Stimulated activated CD8-positive, alpha-beta memory T cell treated with anti-CD3 and anti-CD28 coated beads, Interleukin-2, amount 100 ng/mL, for 1 hour (primary cell): ENCODE measurements at places on chromosomes 1 and 21.

DNA sequence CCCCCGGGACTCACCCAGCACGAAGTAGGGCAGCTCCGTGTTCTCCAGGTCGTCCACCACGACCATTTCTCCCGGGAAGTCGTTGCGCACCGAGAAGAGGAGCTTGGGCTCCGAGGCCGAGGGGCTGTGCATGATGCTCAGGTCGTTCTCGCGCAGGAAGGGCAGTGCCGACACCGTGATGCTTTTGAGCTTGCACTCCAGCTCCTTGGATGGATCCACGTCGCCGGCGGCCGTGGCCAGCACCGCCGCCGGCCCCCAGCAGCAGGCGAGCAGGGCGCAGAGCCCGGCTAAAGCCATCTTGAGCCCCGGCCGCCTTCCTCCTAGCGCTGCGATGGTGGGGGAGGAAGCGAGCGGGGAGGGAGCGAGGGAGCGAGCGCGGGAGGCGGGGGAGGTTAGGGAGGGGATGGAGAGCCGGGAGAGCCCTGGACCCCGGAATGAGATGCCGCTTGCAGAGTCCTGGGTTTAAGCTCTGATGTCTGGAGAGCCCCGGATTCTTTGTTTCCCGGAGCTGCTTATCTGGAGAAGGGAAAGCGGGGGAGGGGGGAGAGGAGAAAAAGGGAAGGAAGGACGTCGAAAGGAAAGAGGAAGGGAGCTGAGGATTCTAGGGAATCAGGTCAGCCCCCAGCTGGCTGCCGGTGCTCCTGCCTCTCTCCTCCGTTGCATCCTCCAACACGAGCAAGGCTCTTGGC, at the start of gene ASTN1:
ASTN1 (minus strand) TSS at position 333 of the 689 bp plus-strand sequence; CDS start at position 297, 36 bp downstream.
- DNase-seq, result no peak

- DNase-seq, result no peak
Measured at GRCh38 chr1:119010201-119010600, 22.1 kb upstream of the TBX15 start.

DNA sequence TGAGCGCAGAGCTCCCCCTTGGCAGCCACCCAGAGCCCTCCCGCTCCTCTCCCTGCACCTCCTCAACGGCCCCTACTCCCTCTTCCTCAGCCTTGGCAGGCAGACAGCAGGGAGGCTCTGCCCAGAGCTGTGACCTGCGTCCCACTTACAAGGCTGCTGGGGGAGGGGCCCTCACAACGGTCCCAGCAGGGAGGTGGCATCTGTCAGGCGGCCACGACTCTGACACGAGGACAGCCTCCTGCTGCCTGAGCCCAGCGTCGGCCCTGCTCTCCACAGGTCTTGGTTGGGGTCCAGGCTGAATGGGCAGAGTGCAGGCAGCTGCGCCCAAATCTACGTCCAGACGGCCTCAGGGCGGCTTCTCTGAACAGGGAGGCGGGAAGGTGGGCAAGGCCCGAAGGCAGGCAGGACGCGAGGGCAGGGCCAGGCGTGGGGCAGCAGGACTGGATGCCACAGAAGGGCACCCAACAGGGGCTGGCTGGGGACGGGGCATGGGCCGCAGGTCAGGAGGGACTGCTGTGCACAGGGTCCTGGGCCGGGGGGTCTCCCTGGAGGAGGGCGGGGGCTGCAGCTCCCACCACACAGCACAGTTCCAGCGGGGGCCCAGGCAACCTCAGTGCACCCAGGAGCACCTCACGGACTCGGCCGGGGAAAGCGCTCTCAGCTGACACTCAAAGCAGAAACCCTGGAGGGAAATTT, 7.5 kb downstream of the SLC19A1 start:
- no peak for DNase-seq

DNA sequence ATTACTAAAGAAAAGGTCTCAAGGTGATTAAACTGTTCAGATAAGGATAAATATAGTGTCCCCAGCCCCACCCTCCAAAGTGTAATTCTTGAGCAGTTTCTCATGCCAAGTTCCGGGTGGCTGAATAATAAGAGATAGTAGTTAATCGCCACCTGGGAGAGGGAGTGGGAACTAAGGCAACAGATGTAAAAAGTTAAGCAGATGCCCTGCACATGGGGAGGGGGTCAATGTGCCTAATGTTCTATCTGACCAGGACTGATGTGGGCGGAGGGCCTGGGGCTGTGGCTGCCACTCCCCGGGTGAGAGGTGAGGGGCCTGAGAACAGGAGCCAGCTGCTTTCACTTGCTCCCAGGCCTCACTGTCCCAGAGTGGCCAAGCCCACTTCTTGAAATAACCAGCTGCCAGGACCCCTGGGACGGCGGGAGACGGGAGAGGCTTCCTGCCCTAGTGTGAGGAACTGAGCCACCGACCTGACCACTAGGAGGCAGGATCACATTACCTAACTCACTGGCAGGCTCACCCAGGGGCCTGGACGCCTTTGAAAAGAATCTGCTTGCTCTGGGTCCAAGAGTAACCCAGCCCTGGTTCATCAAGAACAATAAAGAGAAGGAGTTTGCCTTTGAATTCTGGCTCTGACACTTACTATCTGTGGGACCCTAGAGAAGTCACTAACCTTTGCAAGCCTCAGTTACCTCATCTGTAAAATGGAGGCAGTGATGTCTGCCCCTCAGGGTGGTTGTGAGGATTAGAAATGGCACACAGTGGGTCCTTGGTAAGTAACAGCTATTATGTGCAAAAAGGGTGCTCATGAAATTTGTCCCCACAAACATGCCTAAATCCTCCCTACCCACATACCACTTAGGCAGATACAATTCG, 179.2 kb downstream of the ATG4C start:
- no peak for DNase-seq

GRCh38 chr21:37244501-37245095, 22.5 kb downstream of the VPS26C start:
- no peak for DNase-seq

DNA sequence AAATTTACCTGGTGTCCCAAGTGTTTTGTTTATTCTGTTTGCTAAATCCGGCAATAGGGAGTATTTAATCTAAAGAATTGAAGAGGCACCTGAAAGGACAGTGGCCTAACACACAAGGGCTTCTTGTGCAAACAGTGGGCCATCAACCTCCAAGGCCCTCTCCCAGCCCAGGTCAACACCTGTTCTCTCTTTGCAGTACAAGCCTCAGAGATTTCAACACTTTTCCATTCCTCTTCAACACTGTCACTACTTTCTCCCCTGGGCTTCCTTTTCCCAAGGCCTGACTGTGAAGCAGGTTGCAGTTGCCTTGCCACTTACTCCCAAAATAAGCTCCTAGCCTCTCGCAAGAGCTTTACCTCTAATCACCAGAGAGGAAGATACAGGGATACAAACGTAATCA, 3.2 kb upstream of the SNAPIN start:
- no peak for DNase-seq

GRCh38 chr1:170592591-170593111, 60.7 kb downstream of the GORAB start:
- no peak for DNase-seq

GRCh38 chr1:50423670-50424000, 392 bp upstream of the DMRTA2 start:
- DNase-seq, result no peak

DNA sequence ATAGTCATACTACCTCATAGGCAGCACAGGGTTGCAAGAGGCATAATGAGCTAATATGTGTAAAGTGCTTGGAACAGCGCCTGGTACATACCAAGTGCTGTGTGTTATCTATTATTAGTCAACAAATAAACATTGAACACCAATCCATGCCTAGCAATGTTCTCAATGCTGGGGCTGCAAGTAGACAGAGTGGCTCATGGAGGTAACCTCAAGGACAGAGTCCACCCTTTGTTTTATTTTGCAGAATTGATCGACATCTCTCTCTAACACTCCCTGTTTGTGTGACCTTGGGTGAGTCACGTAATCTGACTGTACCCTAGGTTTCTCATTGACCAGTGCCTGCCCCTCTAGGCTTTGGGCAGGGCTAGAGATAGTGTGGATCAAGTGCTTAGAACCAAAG, 164.0 kb upstream of the KLHDC7A start:
- no peak for DNase-seq

DNA sequence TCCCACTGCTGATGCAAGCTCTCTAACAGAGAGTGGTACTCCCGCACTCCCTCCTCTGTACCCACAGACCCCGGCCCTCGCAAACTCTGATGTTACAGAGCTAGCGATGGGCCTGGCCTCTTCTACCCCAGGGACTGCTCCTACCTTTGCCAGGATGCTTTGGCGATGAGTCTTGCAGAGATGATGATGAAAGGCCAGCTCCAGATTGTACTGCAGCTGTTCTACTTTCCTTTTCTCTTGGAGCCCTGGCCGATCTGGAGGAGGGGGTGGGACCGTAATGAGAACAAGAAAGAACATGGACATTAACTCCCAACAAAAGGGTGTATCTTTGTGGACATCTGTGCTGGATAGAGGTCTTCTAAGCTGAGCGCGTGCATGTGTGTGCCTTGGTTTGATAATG, 6.0 kb upstream of the LINGO4 start:
- DNase-seq, result no peak

DNA sequence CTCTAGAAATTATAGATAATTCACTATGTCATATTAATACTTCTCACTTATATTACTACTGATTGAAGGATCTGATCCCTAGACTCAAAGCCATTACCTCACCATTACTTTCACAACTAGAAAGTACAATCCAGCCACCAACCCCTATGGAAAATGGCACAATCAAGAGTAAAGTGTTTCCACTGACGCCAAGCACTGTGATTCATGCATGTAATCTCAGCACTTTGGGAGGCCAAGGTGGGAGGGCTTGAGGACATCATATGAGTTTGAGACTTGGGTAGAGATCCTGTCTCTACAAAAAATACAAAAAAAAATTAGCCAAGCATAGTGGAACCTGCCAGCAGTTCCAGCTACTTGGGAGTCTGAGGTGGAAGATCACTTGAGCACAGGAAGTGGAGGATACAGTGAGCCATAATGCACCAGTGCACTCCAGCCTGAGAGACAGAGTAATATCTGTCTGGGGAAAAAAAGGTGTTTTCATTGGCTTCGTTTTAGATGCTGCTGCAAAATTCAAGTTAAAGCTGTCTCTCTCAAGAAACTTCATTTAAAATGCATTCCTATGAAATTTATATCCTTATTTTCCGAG, 126.5 kb downstream of the AKT3 start:
- DNase-seq, result no peak

DNA sequence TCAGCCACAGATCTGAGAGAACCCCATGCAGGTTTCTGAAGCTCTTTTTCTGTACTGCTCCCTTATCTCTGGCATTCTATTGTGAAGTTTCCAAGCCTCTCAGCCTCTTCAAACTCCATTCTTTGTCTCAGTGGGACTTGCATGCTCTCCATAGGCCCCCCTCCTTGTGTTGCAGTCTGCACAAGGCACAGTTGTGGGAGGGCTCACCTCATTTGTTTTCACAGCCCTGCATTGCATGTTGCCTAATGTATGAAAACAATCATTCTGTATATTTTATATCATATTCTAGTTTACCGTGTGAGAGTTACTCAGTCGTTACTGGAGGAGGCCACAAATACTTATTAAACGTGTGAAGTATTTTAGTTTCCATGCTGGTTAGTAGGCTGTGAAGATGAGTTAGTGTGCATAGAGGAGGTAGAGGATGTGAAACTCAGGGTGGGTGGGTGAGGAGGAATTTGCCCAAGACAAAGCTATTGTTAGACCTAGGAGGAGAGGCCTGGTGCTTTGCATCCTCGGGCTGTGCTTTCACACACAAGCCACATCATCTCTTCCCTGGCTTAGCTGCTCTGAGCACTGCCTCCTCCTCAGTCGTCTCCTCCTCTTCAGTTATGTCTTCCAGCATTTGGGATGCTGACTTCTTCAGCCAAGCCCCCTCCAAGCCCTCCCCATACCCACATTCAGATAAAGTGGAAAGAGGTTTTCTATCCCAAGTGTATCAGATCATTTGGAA, 7.8 kb upstream of the CHI3L2 start:
- no peak for DNase-seq

DNA sequence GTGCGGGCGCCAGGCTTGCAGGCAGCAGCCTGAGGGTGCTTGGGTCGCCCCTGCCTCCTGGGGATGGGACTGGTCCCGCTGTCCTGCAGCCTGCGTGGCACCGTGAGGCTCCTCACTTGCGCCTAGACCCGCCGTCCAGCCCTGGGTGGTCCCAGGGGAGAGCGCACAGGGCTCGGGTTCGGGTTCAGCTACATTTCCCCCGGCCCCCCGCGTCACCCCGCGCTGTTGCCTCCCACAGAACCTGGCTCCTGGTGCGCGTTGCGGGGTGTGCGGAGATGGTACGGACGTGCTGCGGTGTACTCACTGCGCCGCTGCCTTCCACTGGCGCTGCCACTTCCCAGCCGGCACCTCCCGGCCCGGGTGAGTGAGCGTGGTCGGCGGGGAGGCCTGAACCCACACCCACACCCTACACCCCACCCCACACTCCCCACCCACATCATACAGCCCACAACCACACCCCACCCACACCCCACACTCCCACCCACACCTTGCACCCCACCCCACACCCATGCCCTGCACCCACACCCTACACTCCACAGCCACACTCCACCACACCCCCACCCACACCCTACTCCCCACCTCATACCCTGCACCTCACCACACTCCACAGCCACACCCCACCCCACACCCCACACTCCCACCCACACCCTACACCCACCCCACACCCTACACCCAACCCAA, 6.2 kb upstream of the PFKL start:
- no peak for DNase-seq

DNA sequence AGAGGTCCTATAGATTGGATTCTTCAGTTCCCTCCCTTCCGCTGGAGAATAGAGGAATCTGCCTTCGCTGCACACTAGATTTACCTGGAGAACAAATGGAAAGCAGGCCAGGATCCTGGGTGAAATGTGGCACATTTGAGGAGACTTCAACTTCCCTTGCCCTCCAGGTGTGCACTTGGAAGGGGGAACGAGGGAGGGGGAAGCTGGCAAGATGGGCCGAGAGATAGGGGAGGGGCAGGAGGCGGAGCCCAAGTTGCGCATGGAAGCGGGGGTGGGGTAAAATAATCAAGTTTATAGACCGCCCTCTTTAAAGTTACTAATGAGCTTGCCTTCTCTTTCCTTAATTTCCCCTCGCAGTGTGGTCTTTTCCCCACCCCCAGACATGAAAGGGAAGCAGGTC, 155.7 kb upstream of the CAMK1G start:
- no peak for DNase-seq

GRCh38 chr21:46515109-46515508, 56.4 kb downstream of the DIP2A start:
- no peak for DNase-seq

GRCh38 chr1:233909195-233909594, 4.7 kb downstream of the SLC35F3 start:
- no peak for DNase-seq

- DNase-seq, result no peak
Measured at GRCh38 chr21:33286600-33287456, 20.7 kb downstream of the IL10RB start.

- no peak for DNase-seq
Measured at GRCh38 chr1:7938070-7938469, 2.6 kb downstream of the TNFRSF9 start.

DNA sequence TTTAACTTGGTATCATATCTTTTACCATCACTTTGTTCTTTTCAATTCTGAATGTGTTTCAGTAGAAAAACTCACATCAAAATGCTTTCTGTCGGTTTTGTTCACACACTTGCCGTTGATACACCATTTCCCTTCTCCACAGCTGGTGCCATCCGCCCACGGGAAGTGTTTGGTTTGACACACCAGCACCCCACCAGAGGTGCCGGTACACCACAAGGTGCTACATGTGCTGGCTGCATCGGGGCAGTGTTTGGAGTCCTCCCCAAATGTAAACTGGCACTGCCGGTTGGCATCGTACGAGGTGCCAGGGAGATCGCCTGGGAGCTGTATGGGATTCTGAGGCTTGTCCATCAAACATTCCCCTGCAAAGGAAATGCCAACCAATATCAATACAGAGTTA, 5.0 kb downstream of the ADAMTS1 start:
- no peak for DNase-seq
